ENCODE measurements at places on chromosomes 3 and 15.

- DNase-seq, result no peak
Observed at GRCh38 chr3:54900838-54901591, 26.8 kb downstream of the LRTM1 start.

- no peak for DNase-seq
Observed at GRCh38 chr15:80545078-80545477, 140.9 kb downstream of the ARNT2 start.

- no peak for DNase-seq
Observed at GRCh38 chr15:64751464-64751863, 23.9 kb downstream of the RBPMS2 start.

DNA sequence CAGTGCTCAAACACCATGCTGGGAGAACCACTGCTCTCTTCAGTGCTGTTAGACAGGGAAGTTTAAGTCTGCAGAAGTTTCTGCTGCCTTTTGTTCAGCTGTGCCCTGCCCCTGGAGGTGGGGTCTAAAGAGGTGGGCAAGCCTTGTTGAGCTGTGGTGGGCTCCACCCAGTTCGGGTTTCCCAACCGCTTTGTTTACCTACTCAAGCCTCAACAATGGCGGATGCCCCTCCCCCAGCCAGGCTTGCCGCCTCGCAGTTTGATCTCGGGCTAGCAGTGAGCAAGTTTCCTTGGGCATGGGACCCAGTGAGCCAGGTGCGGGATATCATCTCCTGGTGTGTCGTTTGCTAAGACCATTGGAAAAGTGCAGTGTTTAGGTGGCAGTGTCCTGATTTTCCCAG lies 670.2 kb upstream of the ALCAM start:
- no peak for DNase-seq
